ENCODE measurements at places on chromosomes 1 and 21. TPM values are rescaled to one million over a fixed set of nuclear protein-coding genes. Genes with fewer than 3 reads are reported as not detected.
A peak's percentile ranks its signal among the peaks of the same experiment; 100 is the strongest.

Gene TINAGL1
- polyA plus RNA-seq: not detected

Gene SPATA21
- polyA plus RNA-seq: not detected

Gene FAM177B
- polyA plus RNA-seq: not detected

Gene RNF186
- polyA plus RNA-seq: not detected

Gene CAPN8
- 0.40 TPM for polyA plus RNA-seq

Gene PGBD5
- polyA plus RNA-seq: not detected

- no peak overlapping the region for H3K27ac ChIP-seq
- DNase-seq: no peak
- no peaks in the 10 kb centered on the region for H3K27me3 ChIP-seq
- no peak overlapping the region for H3K4me3 ChIP-seq
- no peaks in the 10 kb centered on the region for H3K4me1 ChIP-seq
Observed at GRCh38 chr21:46124926-46125845, 27.3 kb downstream of the COL6A2 start.

GRCh38 chr1:210951279-210951678 is 182.7 kb downstream of the KCNH1 start:
- DNase-seq: no peak
- H3K36me3 ChIP-seq: no peaks in the 10 kb centered on the region
- no peak overlapping the region for H3K27ac ChIP-seq
- no peaks in the 10 kb centered on the region for H3K27me3 ChIP-seq
- no peak overlapping the region for H3K4me3 ChIP-seq

GRCh38 chr1:29645586-29645985 is 409.3 kb downstream of the PTPRU start:
- H3K27ac ChIP-seq: no peak overlapping the region
- H3K4me3 ChIP-seq: no peak overlapping the region
- H3K4me1 ChIP-seq: no peaks in the 10 kb centered on the region
- H3K27me3 ChIP-seq: no peaks in the 10 kb centered on the region

DNA sequence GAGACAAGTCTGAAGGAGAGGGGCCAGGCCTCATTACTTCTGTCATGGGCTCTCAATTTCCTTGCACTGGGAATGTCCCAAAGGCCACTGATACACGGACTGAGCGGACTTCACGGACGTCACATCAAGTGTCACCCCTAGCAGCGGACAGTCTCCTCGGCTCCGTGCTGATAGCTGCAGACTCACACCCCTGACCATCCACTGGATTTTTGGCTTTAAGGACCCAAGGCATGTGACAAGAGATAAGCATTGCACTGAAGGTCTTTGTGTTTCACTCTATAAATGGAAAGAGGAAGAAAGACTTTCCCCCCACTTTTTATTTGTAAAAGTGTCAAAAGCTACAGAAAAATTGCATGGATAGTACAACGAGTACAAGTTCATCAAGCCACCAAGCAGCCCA is 200.4 kb upstream of the FGGY start:
- no peak overlapping the region for H3K4me3 ChIP-seq
- no peak for DNase-seq
- no peak overlapping the region for H3K27ac ChIP-seq
- H3K36me3 ChIP-seq: no peaks in the 10 kb centered on the region
- H3K27me3 ChIP-seq: no peaks in the 10 kb centered on the region
- H3K4me1 ChIP-seq: peaks cover 27% of the 10 kb centered on the region

GRCh38 chr1:10698726-10699469 is 97.5 kb downstream of the CASZ1 start:
- DNase-seq: no peak
- H3K36me3 ChIP-seq: no peaks in the 10 kb centered on the region
- H3K27me3 ChIP-seq: peaks cover 10% of the 10 kb centered on the region
- H3K4me3 ChIP-seq: no peak overlapping the region

- H3K27me3 ChIP-seq: no peaks in the 10 kb centered on the region
- no peak overlapping the region for H3K4me3 ChIP-seq
- no peak overlapping the region for H3K27ac ChIP-seq
- H3K4me1 ChIP-seq: no peaks in the 10 kb centered on the region
- no peaks in the 10 kb centered on the region for H3K36me3 ChIP-seq
Observed at GRCh38 chr1:23646091-23646490, 45.5 kb upstream of the RPL11 start.

- no peaks in the 10 kb centered on the region for H3K27me3 ChIP-seq
- peak; percentile 87 for DNase-seq
- H3K27ac ChIP-seq: no peak overlapping the region
- peaks cover 80% of the 10 kb centered on the region for H3K4me1 ChIP-seq
- H3K36me3 ChIP-seq: peaks cover 82% of the 10 kb centered on the region
- no peak overlapping the region for H3K4me3 ChIP-seq
Observed at GRCh38 chr1:111190931-111191451, 9.5 kb downstream of the DENND2D start.

DNA sequence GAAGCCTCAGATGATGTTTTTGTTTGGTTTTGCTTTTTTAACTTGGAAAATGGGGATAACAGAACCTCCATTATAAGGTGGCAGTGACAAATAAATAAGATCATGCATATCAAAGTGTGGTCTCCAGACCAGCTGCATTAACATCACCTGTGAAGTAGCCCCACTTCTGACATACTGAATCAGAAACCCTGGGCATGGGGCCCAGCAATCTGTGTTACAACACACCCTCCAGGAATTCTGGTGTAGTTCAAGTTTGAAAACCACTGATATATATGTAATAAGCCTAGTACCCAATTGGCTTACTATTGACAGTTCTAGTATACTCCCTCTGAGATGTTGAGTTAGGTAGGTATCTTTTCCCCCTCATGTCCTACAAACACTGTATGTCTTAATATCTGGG is 24.1 kb upstream of the RNF19B start:
- H3K27ac ChIP-seq: peak overlapping the region; percentile 83
- peaks cover 95% of the 10 kb centered on the region for H3K4me1 ChIP-seq
- H3K36me3 ChIP-seq: no peaks in the 10 kb centered on the region
